Hematopoietic multipotent progenitor cell treated with erythropoietin and hydrocortisone succinate and interleukin-3 and kit ligand, for 4 days (in vitro differentiated cells): ENCODE measurements at places on chromosomes 6 and 20.

DNA sequence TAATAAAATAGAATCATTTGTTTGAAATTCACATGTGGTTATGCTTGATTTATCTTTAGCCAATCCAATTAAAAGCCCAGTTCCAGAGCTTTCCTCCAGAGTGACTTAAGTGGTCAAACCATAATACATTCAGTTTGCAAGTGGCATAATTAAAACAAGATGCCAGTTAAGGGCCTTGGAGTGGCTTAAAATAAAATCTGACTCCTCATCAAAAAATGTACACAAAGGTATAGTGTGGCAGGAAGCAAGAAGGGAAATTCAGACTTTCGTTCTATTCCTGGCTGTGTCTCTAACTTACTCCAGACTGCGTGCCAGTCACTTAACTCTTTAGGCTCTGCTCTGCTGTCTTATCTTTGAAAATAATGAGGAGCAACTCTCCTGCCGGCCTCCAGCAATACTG, 251.3 kb upstream of the PRND start:
- no peak for DNase-seq

- no peak for DNase-seq
Measured at GRCh38 chr6:95423331-95423730, 154.0 kb upstream of the MANEA start.

DNA sequence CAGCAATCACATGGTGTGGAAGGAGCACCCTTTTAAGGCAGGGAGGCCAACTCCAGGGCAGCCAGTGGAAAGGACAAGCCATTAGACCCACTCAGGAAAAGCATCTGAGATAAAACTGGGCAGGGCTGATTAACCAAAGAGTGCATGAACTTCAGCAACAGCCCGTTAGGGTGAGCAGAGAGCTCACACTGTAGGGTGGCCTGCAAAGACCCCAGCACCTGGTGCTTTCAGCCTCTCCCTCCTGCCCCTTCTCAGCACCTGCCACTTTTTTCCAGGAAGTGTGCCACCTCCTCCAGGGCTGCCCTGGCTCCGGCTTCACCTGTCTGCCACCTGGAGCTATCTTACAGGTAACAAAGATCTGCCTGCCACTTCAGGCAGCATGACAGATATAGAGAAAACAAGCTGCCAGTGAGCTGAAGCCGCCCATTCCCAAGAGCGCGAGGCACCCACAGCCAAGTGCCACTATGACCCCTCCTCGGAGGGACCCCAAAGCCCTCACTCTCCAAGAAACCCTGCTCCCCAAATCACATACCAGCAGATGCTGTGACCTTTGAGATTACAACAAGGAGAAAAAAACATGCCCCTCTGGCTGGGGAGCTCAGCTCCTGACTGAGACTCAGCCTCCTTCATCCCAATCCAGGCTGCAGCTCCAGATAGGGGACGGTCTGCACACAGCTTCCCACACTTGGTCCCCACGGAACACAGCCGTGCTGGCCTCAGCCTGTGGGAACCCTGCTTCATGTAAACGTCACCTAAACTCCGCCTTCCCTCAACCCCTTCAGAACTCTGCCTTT, 71.2 kb downstream of the ABHD12 start:
- DNase-seq = no peak

DNA sequence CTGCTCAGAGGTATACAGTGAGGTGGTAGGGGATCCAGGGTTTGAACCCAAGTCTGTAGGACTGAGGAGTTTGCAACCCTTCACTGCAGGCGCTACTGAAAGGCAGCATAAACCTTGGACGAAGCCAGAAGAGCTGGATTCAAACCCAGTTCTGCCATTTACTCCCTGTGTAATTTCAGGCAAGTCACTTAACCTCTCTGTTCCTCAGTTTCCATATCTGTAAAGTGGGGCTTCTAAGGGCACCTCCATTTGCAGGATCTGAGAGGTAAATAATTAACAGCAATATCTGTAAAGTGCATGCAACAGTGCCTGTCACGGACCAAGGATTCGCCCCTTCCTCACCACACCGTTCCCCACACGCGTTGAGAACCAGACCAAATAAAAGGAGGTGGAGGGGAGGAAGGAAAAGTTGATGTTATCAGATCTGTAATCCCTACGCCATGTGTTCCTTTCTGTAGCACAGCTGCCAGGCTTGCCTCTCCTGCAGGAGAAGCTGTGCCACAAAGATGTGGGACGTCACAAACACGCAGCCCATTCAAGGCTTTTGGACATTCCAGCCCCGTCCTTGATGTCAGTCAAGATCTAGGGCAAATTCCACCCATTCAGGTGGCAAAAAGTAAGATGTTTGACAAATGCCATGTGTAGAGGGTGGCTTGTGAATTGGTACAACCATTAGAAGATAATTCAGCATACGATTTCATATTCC, 9.8 kb downstream of the RIPOR3 start:
- DNase-seq = no peak

GRCh38 chr6:140817176-140817575, 1315.5 kb upstream of the GJE1 start:
- no peak for DNase-seq
